ENCODE measurements at places on chromosomes 6 and 20. TPM values are rescaled to one million over a fixed set of nuclear protein-coding genes. Genes with fewer than 3 reads are reported as not detected.

C20orf202 gene
- total RNA-seq = not detected

ARHGAP40 gene
- total RNA-seq = not detected

NTSR1 gene
- not detected for total RNA-seq

TSPO2 gene
- total RNA-seq = not detected

CRYBG1 gene
- 50.7 TPM for total RNA-seq

LTB gene
- total RNA-seq = 43.4 TPM

CCN5 gene
- not detected for total RNA-seq

NUDT3 gene
- 13.7 TPM for total RNA-seq

OXT gene
- 1.8 TPM for total RNA-seq

PRKN gene
- 2.5 TPM for total RNA-seq

KIAA1586 gene
- 12.1 TPM for total RNA-seq

TNFRSF6B gene
- total RNA-seq = 1.0 TPM

KIAA1755 gene
- not detected for total RNA-seq

CALHM5 gene
- not detected for total RNA-seq

FILIP1 gene
- total RNA-seq = 0.05 TPM

PRDM13 gene
- not detected for total RNA-seq

DEF6 gene
- 108 TPM for total RNA-seq

SIRPD gene
- total RNA-seq = not detected

SYCP2 gene
- 11.9 TPM for total RNA-seq

TJAP1 gene
- total RNA-seq = 68.6 TPM

NCOA3 gene
- 76.0 TPM for total RNA-seq

FLRT3 gene
- not detected for total RNA-seq

SIRPA gene
- 0.22 TPM for total RNA-seq

ACSS1 gene
- total RNA-seq = 23.8 TPM

CALHM4 gene
- not detected for total RNA-seq

PCED1A gene
- total RNA-seq = 58.9 TPM

RIMS4 gene
- total RNA-seq = 0.07 TPM

TP53TG5 gene
- 0.83 TPM for total RNA-seq

TSHZ2 gene
- total RNA-seq = 29.3 TPM

LSM2 gene
- 122 TPM for total RNA-seq

KCNQ5 gene
- 9.8 TPM for total RNA-seq

C6orf58 gene
- total RNA-seq = not detected

KIAA0408 gene
- total RNA-seq = 6.6 TPM

NFATC2 gene
- 39.9 TPM for total RNA-seq

OPRM1 gene
- not detected for total RNA-seq

ENPP3 gene
- 3.6 TPM for total RNA-seq

ULBP2 gene
- total RNA-seq = 1.5 TPM

COL9A3 gene
- total RNA-seq = 0.46 TPM

CLPSL1 gene
- not detected for total RNA-seq

E2F1 gene
- 64.5 TPM for total RNA-seq

CYP39A1 gene
- total RNA-seq = not detected

UBE2J1 gene
- 20.6 TPM for total RNA-seq

MUC22 gene
- total RNA-seq = not detected

MAP7 gene
- 1.4 TPM for total RNA-seq

Data from activated T-cell treated with anti-CD3 and anti-CD28 coated beads, Interleukin-2, amount 50 U/mL, for 72 hours (primary cell).